Bronchial epithelial cell (primary cell): ENCODE measurements at places on chromosomes 4 and X. TPM values are rescaled to one million over a fixed set of nuclear protein-coding genes. Genes with fewer than 3 reads are reported as not detected.
A peak's percentile ranks its signal among the peaks of the same experiment; 100 is the strongest.

DNA sequence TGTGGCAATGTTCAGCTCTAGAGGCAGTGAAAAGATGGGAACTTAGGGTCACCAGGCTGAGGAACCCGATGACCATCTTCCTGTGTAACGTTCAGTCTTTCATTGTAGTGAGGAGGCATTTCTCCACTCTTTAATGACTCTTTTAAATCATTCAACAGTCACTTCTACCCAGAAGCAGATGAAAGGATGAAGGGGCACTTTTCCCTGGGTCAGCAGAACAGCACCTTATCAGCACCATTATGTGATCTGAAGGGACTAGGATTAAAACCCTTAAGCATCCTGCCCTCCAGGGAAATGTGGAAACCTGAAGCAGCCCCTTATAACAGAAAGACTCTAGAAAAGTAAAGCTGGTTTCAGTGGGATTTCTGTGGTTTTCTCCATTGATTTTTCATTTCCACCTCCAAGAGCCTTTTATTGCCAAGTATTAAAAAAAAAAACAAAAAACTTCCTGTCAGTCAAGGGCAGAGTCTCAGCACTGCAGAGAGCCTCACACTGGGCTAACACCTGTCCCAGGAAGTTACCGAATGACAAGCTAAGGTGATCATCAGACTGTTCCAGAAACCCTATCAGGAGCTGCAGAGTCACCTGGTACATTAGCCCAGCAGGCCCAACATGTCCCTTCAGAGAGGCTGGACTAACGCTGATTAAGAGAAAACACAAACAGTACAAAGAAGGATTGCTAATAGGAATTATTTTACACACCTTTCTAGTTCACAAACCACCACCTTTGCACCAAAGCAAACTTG lies 185.9 kb downstream of the SHROOM3 start:
- DNase-seq = no peak

PF4V1 gene
- 1.6 TPM in 1 of 2 replicates, not detected in the other for total RNA-seq

STBD1 gene
- 9.5 and 10.0 TPM in 2 replicates for total RNA-seq

GABRB1 gene
- not detected in 2 replicates for total RNA-seq

DNA sequence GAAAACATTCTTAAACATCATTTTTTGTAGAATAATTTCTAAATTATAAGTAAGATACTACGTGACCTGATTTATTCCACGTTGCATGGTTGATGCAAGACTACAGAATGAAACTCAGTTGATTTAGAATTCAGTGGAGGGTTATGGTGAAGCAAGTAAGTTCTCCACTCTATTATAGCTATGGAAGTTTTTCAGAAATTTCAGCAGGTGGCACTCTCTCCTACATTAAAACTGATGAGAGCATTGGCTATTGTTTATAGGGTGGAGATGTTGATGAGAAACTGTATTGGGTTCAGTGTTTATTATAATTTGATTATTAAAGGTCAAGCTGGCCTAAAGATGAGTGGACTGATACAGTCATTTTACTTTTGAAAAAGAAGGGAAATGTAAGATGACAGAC lies 88.0 kb downstream of the FNIP2 start:
- DNase-seq = peak; percentile 57

CITED1 gene
- 0.26 TPM in 1 of 2 replicates, not detected in the other for total RNA-seq

GRCh38 chr4:4457803-4458553 lies 71.1 kb downstream of the NSG1 start:
- DNase-seq = peak; percentile 25

PABPC4L gene
- total RNA-seq = under 0.01 TPM in 2 replicates

DNA sequence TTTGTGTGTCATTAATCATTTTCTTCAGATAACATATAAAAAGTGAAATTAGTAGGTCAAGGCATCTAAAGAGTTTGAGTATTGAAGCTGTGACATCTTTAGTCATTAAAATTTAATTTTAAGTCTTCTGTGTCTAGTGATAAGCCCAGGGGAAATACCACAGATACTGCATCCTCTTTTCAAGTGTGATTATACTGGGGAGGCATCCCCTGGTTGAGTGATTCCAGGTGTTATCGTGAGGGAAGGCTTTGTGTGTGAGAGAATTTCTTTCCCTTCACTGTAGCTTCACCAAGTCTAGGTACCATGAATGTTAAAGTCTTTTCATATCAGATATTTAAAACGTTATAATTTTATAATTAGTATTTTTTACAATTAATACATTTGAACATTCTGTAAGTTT lies 193.4 kb downstream of the FRAS1 start:
- no peak for DNase-seq

TBCK gene
- 16.3 and 26.1 TPM in 2 replicates for total RNA-seq

- DNase-seq = peak; percentile 90
Measured at GRCh38 chrX:68571610-68572311, 72.9 kb downstream of the YIPF6 start.

HOPX gene
- total RNA-seq = 30.8 and 194 TPM in 2 replicates

BEND4 gene
- not detected in 2 replicates for total RNA-seq

LYAR gene
- total RNA-seq = 18.3 and 25.3 TPM in 2 replicates

DNA sequence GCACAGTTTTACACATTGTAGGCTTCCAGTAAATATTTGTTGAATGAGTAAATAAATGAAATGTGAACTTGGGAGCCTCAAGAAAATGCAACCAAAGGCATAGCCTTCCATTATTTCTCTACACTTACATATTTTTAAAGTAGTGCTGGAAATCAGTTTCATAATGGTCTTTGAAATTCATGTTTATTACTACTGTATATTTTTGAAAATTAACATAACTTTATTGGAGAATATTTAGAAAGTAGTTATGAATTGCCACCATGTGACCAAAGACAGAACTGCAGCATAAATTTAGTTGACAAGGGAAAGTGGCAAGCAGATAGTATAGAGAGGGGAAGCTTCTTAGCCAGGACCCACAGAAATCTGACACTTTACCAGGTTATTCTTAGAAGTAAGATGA lies 6.4 kb downstream of the TCEAL8 start:
- DNase-seq = peak; percentile 35

STATH gene
- not detected in 2 replicates for total RNA-seq

NUDT10 gene
- 0.64 and 0.79 TPM in 2 replicates for total RNA-seq

IBSP gene
- not detected in 2 replicates for total RNA-seq

IL15 gene
- total RNA-seq = 0.26 and 0.53 TPM in 2 replicates

- no peak for DNase-seq
Measured at GRCh38 chr4:101669138-101669831, 121.2 kb upstream of the BANK1 start.

DNA sequence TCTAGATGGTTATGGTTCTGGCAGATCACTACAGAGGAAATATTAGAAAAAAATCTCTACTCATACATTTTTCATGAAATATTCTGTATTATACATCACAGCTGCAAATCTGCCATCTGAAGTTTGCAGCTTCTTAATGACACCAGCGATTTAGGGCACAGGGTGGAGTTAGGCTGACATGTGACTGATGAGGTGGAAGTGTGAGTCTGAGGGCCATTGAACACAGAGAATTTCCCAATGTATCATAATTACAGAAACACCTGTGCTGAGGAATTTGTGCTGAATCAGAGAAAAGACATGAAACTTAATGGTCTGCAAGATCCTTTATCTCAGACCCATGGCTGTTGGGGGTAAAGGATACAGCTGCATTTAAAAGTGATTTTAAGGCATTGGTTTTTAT lies 2025.6 kb upstream of the AGA start:
- no peak for DNase-seq

ANXA5 gene
- total RNA-seq = 206 and 251 TPM in 2 replicates

SATL1 gene
- total RNA-seq = under 0.01 TPM in 1 of 2 replicates, not detected in the other

- no peak for DNase-seq
Measured at GRCh38 chr4:41148292-41148691, 66.0 kb downstream of the APBB2 start.

GRCh38 chr4:88223516-88223915 lies 60.8 kb downstream of the PPM1K start:
- no peak for DNase-seq

EXOC1L gene
- not detected in 2 replicates for total RNA-seq

- no peak for DNase-seq
Measured at GRCh38 chrX:16756724-16757123, 29.5 kb upstream of the TXLNG start.

RNF212 gene
- total RNA-seq = under 0.01 and 0.64 TPM in 2 replicates

ZAR1 gene
- under 0.01 TPM in 1 of 2 replicates, not detected in the other for total RNA-seq

ALG13 gene
- 35.0 and 35.7 TPM in 2 replicates for total RNA-seq

DNA sequence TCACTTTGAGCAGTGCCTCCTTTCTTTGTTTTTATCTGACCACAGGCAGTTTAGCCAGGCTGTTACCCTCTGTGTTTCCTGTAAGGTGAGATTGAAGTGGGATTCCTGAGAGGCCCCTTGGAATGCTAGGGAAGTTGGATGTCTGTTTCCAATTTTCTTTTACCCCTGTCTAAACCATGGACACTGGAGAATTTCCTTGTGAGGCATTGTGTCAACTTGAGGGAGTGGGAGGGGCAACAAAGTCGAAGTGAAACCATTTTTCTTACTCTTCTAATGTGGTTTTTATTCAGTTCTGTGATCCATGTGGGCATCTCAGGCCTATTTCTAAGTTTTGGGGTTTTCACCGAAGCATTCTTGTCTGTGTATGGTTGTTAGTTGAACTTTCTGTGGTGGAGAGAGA lies 296.1 kb upstream of the UGT8 start:
- no peak for DNase-seq

- no peak for DNase-seq
Measured at GRCh38 chrX:56800307-56800706, 71.3 kb downstream of the NBDY start.

DNA sequence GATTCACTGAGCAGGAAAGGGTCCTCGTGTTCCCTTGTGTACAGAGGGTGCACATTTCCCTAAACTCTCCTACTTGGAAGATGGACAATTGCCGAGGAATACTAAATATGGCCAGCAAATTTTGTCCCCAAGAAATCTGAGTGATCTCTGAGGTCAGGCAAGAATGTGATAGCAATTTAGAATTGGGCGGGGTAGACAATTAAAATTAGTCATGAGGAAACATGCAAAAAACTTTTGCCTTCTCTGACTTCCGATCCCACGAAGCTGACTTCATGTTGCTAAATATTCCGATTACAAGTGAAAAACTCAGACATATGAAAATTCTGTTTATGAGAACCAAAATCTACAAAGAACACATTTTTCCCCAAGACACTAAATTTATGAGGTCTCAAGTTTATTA lies 453.9 kb upstream of the ZFP42 start:
- DNase-seq = no peak

ING2 gene
- 21.9 and 23.0 TPM in 2 replicates for total RNA-seq
